ENCODE measurements at places on chromosomes 16 and 17.

DNA sequence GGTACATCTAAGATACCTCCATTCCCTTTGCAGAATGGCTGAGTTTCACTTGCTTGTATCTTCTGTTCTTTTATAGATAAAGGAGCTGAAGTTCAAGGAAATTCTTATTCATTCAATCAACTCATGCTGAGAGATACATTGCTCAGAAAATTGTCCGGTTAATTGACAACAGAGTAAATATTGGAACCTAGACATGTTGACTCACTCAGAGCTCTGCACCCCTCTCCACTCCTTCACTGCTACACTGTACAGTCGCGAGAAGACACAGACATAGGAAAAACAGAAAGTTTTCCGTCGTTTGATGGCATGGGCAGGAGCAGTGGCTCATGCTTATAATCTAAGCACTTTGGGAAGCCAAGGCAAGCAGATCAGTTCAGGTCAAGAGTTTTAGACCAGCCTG is 690.5 kb upstream of the SOX9 start:
- DNase-seq, result no peak

DNA sequence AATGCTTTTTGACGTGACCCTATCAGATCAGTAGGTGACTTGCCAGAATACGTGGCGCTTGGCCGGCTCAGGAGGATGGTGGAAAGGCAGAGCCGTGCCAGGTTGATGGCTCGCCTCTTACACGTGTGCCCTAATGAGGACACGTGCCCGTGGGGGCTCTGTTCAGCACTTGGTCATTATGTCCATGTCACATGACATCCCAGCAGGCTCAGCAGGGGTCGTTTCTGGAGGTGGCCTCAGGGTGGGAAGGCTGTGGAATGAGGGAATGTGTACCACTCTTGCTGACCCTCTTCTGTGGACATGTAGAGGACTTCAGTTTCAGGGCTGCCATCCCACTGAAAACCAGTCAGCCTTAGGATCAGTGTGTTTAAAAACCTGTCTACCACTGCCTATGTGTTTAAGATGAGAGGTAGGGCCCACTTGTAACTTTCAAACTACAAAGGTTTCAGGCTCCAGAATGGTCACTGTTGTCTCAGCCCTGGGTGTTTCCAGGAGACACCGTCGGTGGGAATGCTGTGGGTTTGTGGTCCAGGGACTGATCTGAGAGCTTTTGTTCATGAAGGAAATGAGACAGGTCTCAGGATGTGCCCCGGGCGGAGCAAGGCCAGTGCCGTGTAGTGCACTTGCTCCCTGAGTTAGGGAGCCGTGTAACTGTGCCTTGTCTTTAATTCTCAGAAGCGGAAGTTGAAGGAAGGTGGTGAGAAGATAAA is 12.1 kb downstream of the UBN1 start:
- no peak for DNase-seq

- no peak for DNase-seq
Observed at GRCh38 chr16:65386672-65387071, 264.8 kb upstream of the CDH11 start.

DNA sequence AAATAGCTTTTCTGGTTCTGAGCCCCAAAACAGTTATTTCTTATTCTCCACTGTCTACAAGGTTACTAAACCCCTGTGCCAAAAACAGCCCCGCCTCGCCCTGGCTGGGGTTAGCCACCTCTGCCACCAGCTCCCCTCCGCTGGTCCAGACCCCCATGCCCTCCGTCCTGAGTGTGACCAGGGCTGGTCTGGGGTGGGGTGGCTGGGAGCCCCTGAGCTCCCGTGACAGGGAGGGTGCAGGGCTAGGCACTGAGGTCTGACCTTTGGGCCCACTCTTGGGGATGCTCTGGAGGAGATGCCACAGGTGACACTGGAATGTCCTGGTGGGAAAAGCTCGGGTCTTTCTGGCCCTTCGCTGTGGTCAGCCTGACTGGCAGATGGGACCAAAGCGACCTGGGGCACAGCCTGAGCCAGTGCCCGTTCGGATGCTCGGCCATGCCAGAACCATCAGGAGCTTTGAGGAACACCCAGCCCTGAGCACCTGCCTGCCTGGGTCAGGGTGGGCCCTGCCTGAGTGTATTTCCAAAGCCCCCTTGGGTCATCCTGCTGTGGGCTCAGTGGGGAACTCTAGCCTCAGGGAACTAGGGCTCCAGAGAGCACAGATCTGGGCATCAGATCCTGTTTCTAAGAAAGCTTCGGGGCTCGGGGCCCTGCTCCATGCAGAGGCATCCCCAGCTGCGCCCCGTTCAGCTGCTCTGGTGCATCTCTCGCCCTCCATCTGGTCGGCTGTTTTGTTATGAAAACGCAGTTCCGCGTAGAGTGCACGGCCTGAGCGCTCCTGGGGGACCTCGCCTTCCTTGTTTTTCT is 72.1 kb upstream of the GNG13 start:
- no peak for DNase-seq

Data from inflammatory macrophage treated with lipopolysaccharide for 1 hour (primary cell).